ENCODE measurements at places on chromosomes 16 and 17.

GRCh38 chr17:55366020-55366481 lies 55.6 kb downstream of the MMD start:
- no peak for DNase-seq

DNA sequence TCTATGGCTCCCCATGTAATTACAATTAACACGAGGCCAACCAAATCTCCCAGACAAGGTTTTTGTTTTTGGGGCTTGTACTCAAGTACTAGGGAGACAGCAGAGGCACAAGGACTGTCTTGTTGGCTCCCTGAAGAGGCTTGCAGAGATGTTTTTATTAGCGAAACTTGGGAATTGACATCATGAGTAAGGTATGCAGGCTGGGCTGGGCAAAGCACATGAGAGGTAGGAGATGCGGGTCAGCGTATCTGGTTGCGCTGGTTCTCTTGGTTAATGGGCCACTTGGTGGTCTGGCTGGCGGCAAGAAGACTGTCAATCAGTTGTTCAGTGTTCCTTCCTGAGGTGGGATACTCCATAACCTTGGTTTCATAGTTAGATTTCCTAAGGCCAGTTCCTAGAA lies 28.9 kb downstream of the LCMT1 start:
- no peak for DNase-seq

GRCh38 chr17:72691586-72691985 lies 400.9 kb downstream of the SLC39A11 start:
- no peak for DNase-seq

DNA sequence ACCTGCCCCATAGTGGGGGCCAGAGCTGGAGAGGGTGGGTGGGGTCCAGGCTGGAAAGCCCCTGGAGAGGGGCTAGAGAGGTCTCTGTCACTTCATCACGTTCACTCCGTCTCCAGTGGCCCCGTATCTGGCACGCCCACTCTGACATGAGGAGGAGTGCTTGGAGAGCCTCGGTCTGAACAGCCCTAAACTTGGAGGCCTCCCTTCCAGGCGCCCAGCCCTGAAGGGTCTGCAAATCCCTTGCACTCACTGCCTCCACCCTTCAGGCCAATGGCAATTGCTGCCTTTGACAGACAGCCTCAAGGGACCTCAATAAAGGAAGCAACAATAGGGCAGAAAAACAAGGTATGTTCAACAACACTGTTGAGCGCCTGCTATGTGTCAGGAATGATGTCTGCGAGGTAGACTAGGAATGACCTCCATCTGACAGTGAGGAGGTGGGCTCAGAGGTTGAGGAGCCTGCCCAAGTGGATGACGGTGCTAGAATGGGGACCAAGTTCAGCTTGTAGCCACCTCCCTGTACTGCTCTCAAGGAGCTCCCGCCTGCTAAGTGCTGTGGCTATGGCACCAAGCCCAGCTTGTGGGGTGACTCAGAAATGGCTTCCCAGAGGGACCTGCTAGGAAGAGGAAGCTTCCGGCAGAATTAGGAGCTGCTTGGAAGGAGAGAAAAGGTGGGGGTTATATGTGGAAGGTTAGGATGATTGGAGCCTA lies 2.9 kb upstream of the EPX start:
- DNase-seq: peak; percentile 34

DNA sequence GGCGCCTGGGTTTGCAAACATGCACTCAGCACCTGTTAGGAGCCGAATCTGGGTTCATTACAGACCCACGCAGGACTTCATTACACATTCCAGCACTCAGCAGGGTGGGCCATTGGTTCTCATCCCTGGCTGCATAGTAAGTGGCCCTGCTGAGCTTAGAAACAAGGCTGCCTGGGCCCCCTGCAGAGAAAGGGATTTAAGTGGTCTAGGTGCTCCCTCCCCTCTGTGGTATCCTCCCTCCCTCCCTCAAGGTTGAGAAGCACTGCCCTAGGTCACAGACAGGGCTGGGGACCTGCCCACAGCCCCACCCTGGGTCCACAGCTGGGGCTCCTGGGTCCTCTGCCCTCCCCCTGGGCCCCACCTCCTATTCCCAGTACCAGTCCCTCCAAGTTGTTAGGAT lies 28.3 kb downstream of the WNT3 start:
- DNase-seq: no peak

Data from suppressor macrophage treated with lipopolysaccharide for 1 hour (primary cell).